ENCODE measurements at places on chromosomes 16 and 17.

- no peak for DNase-seq
Observed at GRCh38 chr16:80680839-80681238, 123.6 kb downstream of the CDYL2 start.

DNA sequence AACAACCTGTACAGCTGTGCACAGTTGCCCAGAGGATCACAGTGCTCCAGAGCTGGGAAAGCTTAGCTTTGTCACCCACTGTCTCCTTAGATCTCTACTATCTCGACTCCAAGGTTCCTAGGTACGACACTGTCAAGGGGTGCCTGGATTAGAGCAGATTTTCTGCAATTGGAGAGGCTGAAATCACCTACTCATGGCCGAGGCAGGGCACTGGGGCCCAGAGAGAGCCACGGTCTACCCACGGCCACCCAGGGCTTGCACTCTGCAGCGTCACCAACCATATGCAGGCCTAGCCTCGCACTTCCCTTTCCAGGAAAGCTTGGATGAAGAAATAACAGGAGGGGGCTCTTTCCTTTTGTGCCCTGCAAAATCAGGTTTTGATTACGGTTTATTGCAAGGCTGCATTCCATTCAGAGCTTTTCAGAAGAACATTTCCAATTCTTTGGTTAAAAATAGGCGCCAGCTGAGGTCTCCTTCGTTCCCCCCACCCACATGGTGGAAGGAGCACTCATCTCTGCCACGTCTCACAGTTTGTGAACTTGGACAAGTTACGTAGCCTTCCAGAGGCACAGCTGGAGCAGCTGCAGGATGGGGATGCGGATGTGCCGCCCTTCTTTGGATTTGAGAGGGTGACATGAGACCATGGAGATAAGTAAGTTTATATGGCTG, 80.0 kb downstream of the IRX5 start:
- DNase-seq, result no peak

DNA sequence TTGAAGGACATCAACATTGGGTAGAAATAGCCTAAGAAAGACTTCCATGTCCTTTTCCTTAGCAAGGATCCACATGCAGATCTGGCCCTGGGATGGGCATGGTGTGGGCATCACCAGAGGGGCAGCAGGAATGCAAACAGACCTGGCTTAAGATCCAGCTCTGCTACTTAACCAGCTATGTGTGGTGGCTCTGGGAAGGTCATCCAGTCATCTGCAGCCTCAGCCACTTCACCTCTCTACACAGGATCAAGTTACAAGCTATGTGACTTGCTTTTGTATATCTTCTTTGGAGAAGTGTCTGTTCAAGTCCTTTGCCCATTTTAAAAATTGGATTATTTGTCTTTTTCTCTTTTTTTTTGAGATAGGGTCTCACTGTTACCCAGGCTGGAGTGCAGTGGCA, 13.5 kb upstream of the ADORA2B start:
- DNase-seq, result no peak

DNA sequence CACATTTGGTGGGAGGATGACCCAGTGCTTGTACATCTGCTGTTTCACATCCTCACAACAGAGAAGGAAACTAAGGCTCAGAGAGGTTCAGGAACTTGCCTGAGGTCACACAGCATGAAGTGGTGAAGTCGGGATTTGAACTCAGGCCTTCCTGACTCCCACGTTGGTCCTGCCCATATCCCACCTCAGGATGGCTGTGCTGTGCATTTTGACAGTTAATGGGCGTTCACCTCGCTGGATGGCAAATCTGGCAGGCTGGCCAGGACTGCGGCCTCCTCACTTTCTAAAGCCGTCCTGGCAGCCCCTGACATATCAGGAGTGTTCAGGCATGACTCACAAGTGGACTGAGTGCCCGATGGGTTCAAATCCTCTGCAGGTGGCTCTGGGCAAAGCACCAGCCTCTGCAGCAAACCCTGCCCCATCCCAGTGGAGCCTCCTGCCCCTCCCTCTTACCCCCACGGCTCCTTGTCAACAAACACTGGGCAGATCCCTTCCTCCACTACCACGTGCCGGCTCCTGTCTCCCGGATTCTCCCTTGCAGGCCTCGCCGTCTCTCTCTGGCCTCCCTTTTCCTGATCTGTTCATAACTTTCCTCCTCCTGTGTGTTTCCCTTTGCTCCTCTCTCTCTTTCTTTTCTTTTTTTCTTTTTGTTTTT, 29.2 kb downstream of the SOCS3 start:
- DNase-seq, result no peak

DNA sequence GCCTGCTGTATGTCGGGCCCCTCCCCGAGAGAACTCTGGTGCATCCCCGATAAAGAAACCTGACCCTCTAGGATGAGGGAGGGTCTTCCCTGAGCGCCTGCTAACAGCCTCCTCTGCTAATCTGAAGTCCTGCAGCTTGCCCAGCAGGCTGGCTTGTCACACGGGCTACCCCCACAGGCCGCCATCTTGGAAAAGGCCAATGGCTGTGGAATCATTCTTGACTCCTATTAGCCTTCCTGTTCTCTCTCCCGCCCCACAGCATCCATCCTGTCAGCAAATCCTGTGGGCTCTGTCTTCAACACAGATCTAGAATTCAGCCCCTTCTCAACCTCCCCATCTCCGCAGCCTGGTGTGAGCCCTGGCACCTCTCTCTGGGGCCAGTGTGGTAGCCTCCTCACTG, 12.0 kb downstream of the IL4R start:
- no peak for DNase-seq

GRCh38 chr16:87376660-87377059, 6.9 kb downstream of the FBXO31 start:
- DNase-seq, result no peak

GRCh38 chr16:66471264-66471663, 44.2 kb downstream of the BEAN1 start:
- DNase-seq, result no peak

DNA sequence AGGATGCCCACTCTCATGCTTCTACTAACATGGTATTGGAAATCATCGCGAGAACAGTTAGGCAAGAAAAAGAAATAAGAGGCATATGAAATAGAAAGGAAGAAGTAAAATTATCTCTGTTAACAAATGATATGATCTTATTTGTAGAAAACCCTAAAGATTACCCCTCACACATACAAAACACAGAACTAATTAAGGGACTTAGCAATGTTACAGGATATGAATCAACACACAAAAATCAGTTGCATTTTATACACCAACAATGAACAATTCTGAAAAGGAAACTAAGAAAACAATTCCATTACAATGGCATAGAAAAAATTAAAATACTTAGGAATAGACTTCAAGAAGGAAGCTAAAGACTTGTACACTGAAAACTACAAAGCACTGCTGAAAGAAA, 2.7 kb upstream of the CAPNS2 start:
- no peak for DNase-seq

DNA sequence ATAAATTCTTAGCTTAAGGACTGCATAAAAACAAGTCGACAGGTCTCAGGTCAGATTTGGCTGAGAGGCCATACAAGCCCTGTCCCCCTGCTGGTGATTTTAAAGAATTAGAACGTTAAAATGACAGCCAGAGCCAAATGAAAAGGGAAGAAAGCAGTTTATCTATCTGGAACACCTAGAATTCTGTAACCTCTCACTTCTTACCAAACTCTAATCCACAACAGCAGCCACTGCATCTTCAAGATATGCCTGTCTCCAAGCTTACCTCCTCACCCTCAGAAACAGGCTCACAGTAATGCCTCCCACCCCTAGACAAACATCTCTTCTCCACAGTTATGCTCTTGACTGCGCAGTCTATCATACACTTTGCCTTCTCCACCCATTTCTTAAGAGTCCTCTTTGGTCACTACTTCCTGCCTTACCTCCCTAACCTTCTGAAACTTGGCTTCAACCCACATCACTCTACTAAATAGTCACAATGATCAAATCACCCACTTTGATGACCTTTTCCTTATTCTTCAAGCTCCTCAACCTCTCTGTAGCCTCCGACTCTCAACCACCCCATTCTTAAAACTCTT, 14.2 kb downstream of the ANKFY1 start:
- DNase-seq, result no peak

GRCh38 chr17:36485027-36485426, 1.5 kb upstream of the ZNHIT3 start:
- no peak for DNase-seq

DNA sequence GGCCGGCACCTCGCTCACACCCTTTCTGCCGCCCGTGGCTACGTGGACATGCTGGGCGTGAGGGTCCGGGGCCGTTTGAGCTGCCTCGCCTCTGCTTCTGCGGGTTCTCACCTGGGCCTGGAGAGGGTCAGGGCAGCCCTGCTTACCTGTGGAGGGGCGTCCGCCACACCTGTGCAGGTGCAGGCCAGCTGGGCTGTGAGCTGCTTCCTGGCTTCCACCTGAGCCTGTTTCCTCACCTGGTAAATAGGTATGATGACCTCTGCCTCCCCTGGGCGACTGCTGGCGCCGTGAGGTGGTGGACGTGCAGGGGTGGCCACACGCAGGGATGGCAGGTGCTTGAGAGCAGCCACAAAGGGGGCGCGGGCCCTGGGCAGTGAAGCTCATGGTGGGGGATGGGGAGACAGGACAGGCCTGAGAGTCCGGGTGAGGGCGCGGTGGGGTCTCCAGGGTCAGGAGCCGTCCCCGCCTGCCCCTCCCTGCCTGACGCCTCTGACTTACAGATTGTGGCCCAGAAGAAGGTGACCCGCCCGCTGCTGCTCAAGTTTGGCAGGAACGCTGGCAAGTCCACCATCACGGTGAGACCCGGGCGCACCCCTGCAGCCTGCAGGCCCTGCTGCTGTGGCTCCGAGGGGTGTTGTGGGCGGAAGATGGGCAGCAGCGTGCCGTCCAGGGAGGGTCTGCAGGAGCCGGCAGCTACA, 7.8 kb downstream of the CPNE7 start:
- DNase-seq, result no peak

- DNase-seq, result no peak
Observed at GRCh38 chr17:29250666-29251065, 4.0 kb downstream of the CRYBA1 start.

DNA sequence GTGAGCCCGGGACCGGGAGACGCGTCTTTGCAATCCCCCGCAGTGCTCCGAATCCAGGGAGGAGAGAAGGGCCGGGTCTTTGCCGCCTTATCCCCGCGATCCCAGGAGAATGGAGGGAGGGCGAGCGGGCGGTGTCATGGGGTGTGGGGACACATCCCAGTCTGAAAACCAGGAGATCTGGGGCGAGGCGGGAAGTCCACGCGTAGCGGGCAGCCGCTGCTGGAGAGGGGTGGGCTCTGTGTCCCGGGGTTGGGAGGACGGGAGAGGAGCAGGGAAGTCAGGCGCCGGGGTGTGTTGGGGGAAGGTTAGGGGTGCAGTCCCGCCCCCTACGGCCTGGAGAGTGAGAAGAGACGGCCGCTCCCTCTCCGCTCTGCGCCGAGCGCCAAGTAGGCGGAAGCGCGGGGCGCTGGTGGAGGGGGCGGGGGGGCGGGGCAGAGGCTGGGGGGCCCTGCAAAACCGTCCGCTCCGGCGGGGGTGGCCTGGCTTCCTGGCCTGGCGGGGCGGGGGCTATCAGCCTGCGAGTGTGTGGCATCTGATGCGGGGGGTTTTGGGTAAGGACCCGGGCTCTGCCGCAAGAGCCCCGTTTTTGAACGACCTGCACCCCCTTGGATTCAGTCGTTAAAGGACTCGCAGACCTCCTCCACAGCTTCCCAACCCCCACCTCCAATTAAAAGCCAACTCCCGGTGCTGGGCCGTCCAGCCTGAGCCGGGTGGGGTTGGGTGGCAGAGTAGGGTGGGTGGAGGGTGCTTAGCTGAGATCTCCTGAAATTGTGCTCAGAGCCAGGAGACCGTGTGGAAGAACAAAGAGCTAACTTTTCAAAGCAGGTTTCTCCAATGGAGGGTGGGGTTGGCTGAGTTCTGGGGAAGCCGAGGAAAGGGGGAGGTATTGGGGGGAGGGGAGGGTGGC, 654 bp downstream of the LASP1 start:
- DNase-seq, result peak; percentile 48

DNA sequence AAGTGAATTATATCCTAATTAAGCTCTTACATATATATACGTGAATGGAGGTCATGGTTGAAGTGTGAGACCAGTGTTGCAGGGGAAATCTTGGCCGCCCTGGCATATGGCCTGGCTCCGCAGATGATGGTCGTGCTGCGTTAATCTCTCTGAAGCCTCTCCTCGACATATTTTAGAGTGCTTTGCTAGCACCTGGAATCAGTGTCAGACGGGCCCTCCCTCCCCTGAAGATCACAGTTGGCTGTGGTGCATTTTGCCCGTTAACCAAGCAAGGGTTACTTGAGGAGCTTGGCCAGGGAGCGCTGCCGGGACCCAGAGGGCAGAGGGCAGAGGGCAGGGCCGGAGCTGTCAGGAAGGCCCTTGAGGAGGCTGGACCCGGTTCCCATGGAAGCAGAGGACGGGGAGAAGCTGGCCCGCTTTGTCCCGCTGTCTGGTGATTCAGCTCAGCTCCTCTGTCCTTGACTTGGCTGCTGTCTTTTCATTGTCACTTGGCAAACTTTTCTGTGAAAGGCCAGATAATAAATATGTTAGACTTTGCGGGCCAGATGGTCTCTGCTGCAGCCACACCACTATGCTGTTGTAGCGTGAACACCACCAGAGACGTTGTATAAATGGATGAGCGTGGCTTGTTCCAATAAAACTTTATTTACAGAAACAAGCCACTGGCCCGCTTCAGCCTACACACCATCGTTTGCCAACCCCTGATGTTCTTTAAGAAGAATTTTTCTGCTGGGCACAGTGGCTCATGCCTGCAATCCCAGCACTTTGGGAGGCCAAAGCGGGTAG, 32.3 kb downstream of the CIBAR2 start:
- no peak for DNase-seq

- no peak for DNase-seq
Observed at GRCh38 chr17:45311401-45311759, 5.4 kb downstream of the MAP3K14 start.

- DNase-seq, result no peak
Observed at GRCh38 chr17:75356260-75356937, 49.1 kb downstream of the GRB2 start.

DNA sequence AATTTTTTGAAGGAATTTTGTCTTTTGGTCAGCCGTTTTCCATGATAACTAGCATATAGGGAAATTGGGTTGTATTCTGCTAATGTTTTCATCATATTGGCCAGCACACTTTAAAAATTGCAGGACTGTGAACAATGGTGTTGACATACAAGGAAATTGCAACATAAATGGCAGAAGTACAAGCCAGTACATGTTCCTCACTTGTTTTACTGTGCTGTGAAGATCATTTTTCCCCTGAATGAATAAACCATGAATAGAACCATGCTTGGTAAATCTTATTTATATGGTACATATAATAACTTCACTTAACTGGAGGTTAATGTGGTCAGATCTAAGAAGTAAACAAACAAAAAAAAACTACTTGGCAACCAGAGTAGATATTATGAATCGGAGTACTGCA, 22.8 kb downstream of the OMG start:
- no peak for DNase-seq

Data from stimulated activated CD4-positive, alpha-beta T cell treated with anti-CD3 and anti-CD28 coated beads, Interleukin-2, amount 100 ng/mL, for 48 hours (primary cell).